Body of pancreas (tissue), 4 donors: ENCODE measurements at places on chromosomes 2 and 18. TPM values are rescaled to one million over a fixed set of nuclear protein-coding genes. Genes with fewer than 3 reads are reported as not detected.

Gene DLX2
- not detected for total RNA-seq

GRCh38 chr2:118032169-118033013 is 18.5 kb upstream of the CCDC93 start:
- no peaks in the 10 kb centered on the region for H3K27me3 ChIP-seq
- no peaks in the 10 kb centered on the region for H3K4me1 ChIP-seq
- no peak overlapping the region for H3K4me3 ChIP-seq
- H3K36me3 ChIP-seq: no peaks in the 10 kb centered on the region

DNA sequence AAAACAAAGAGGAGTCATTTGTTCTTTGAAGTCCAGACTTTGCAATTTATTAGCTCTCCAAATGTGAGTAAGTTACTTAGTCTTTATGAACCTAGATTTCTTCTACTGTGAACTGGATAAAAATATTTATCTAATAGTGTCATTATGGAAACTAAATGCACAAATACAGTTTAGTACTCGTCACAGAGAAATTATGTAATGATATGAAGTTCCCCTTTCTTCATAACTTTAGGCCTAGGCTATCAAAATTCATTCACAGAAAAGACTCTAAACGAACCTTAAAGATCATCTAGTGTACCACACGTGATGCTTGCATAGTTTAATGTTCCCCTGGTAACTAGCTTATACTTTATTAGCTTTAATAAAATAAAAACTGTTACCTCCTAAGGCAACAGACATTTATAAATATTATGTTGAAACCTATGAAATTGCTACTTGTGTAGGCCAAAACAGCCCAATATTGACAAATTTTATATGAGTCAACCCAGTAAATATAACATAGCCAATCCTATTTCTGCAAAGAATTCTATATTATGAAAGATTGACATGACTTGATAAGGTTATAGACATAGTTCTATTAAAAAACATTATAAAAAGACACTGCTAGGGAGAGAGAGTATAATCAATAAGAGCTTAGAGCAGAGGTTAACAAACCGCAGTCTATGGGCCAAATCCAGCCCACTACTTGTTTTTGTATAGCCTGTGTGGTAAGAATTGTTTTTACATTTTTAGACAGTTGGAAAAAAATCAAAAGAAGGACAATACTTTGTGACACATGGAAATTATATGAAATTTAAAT is 44.9 kb upstream of the ITPRID2 start:
- DNase-seq: no peak
- H3K36me3 ChIP-seq: no peaks in the 10 kb centered on the region

GRCh38 chr2:237208373-237209260 is 122.9 kb downstream of the COPS8 start:
- no peaks in the 10 kb centered on the region for H3K27me3 ChIP-seq
- H3K4me1 ChIP-seq: peaks cover 9% of the 10 kb centered on the region
- DNase-seq: no peak
- no peak overlapping the region for H3K27ac ChIP-seq
